Heart right ventricle (tissue), 16 donors: ENCODE measurements at places on chromosomes 16 and 17. TPM values are rescaled to one million over a fixed set of nuclear protein-coding genes. Genes with fewer than 3 reads are reported as not detected.

- DNase-seq, result no peak
These were observed 27.6 kb downstream of the NMT1 start for GRCh38 chr17:45088741-45089140.

Gene NSRP1
- total RNA-seq, result 39.1 TPM

- DNase-seq, result no peak
These were observed 296.0 kb downstream of the CEP112 start for GRCh38 chr17:65895969-65896368.

Gene PRAC2
- not detected for total RNA-seq

- DNase-seq, result no peak
These were observed 26.3 kb downstream of the MRTFB start for GRCh38 chr16:14097182-14097959.
